HCT116 (cell line): ENCODE measurements at places on chromosomes 11 and 22. TPM values are rescaled to one million over a fixed set of nuclear protein-coding genes. Genes with fewer than 3 reads are reported as not detected.

DNA sequence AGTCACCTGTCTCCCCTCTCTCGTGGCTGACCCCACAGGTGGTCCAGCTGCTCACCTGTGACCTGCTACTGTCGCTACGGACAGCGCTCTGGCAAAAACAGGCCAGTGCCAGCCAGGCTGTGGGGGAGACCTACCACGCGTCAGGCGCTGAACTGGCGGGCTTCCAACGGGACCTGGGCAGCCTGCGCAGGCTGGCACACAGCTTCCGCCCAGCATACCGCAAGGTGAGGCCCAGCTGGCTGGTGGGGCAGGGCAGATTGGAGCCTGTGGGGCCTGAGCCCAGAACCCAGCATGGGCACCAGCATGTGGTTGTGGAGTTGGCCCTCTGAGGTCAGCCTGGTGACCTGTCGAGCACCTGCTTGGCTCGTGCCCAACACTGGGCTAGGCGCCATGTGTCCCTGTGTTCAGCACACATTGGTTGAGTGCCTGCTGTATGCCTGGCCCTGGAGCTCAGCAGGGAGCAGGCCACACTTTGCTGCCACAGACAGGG, 11.9 kb downstream of the SHISA8 start:
- no peaks in the 10 kb centered on the region for H3K27me3 ChIP-seq
- H3K27ac ChIP-seq, result no peak overlapping the region
- H3K4me1 ChIP-seq, result no peaks in the 10 kb centered on the region
- DNase-seq, result no peak

- DNase-seq, result no peak
- H3K36me3 ChIP-seq, result no peaks in the 10 kb centered on the region
- H3K27me3 ChIP-seq, result no peaks in the 10 kb centered on the region
- H3K27ac ChIP-seq, result no peak overlapping the region
Observed at GRCh38 chr11:92681586-92681985, 287.9 kb upstream of the MTNR1B start.

- H3K36me3 ChIP-seq, result no peaks in the 10 kb centered on the region
- DNase-seq, result no peak
- peaks cover 10% of the 10 kb centered on the region; the same call in 1 of the 2 replicates for H3K27me3 ChIP-seq
- H3K4me3 ChIP-seq, result no peak overlapping the region
Observed at GRCh38 chr11:79390923-79391322, 49.9 kb downstream of the TENM4 start.

DNA sequence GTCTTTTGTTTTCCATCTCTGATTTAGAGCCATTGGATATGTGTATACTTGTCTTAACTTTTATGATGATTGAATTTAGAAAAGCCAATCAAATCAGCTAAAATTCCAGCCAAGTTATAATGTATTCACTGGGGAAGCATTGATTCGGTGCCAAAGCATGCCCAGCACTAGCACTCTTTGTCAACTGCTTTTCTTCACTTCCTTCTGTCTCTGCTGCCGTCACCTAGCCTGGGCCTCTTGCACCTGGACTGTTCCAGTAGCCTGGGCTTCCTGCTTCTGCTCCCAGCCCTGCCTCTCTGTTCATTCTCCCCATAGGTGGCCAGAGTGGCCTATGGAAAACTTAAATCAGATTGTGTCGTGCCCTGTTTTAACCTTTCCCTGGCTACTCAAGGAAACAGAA, 80.7 kb downstream of the NAV2 start:
- no peaks in the 10 kb centered on the region for H3K36me3 ChIP-seq
- H3K27ac ChIP-seq, result no peak overlapping the region
- no peaks in the 10 kb centered on the region for H3K4me1 ChIP-seq
- no peak overlapping the region for H3K4me3 ChIP-seq
- H3K27me3 ChIP-seq, result peaks cover 10% of the 10 kb centered on the region; the same call in 1 of the 2 replicates
- DNase-seq, result no peak

DNA sequence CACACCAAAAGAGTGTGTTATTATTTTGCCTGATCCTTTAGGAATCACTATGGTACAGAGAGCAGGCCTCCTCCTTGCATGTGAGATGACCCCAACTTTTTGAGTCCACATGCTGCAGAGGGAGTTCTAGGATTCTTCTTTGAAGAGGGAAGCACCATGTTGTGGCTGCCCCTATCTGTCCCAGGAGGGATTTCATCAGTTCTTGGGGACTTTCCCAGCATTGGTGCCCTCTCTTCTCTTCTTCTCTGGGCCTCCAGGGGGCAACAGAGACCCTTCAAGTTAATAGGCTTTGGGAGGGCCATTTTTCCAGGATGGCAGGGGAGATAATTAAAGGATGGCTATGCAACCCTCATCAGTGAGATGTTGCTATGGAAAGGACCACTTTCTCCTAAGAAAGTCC, 3.6 kb downstream of the MMP1 start:
- peak; percentile 59 for DNase-seq
- H3K4me3 ChIP-seq, result no peak overlapping the region
- no peaks in the 10 kb centered on the region for H3K4me1 ChIP-seq
- no peaks in the 10 kb centered on the region for H3K27me3 ChIP-seq
- H3K36me3 ChIP-seq, result no peaks in the 10 kb centered on the region
- no peak overlapping the region for H3K27ac ChIP-seq

GRCh38 chr11:44945666-44946065, 5.0 kb downstream of the TP53I11 start:
- H3K4me3 ChIP-seq, result no peak overlapping the region
- DNase-seq, result no peak
- H3K36me3 ChIP-seq, result no peaks in the 10 kb centered on the region
- H3K27me3 ChIP-seq, result no peaks in the 10 kb centered on the region
- no peak overlapping the region for H3K27ac ChIP-seq
- H3K4me1 ChIP-seq, result peaks cover 11% of the 10 kb centered on the region; the same call in 1 of the 2 replicates

- H3K36me3 ChIP-seq, result no peaks in the 10 kb centered on the region
- no peak overlapping the region for H3K27ac ChIP-seq
- no peak for DNase-seq
Observed at GRCh38 chr11:35615921-35616900, 2.0 kb upstream of the FJX1 start.

- H3K4me3 ChIP-seq, result no peak overlapping the region
- no peaks in the 10 kb centered on the region for H3K36me3 ChIP-seq
- no peaks in the 10 kb centered on the region for H3K4me1 ChIP-seq
- H3K27me3 ChIP-seq, result no peaks in the 10 kb centered on the region
- H3K27ac ChIP-seq, result no peak overlapping the region
Observed at GRCh38 chr11:29161191-29161590, 855.6 kb downstream of the KCNA4 start.

GRCh38 chr22:16776080-16776479, 49.1 kb downstream of the XKR3 start:
- no peak overlapping the region for H3K27ac ChIP-seq
- no peak overlapping the region for H3K4me3 ChIP-seq
- H3K27me3 ChIP-seq, result no peaks in the 10 kb centered on the region
- H3K36me3 ChIP-seq, result no peaks in the 10 kb centered on the region

DNA sequence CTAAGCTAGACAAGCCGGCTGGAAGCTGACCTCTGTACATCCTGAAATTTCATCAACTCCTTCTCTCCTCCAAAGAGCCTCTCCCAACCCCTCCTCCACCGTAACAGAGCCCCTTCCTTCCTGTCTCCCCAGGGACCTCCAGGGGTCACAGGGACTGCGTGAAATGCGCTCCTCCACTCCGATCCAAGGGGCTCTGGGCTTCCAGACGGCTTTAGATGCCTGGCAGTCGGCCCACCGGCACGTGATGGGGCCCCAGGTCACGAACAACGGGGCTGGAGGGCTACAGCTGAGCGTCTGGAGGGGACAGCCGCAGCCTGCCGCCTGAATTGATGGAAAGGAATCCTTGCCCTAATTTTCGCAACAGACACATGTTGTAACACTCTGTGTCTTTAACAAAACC, 264.1 kb downstream of the MN1 start:
- no peak overlapping the region for H3K27ac ChIP-seq
- H3K4me3 ChIP-seq, result no peak overlapping the region
- H3K27me3 ChIP-seq, result no peaks in the 10 kb centered on the region

DNA sequence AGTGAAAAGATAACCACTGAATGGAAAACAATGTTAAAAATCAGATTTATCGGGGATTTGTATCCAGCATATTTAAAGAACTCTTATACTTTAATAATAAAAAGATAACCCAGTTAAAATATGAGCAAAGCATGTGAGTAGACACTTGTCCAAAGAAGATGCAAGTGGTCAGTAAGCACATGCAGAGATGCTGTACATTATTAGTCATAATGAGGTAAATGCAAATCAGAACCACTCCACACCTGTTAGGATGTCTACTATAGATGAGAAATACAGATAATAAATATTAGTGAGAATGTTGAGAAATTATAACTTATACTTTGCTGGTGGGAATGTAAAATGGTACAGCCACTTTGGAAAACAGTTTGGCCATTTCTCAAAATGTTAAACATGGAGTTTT, 28.0 kb downstream of the QSER1 start:
- no peaks in the 10 kb centered on the region for H3K36me3 ChIP-seq
- H3K4me3 ChIP-seq, result no peak overlapping the region
- no peaks in the 10 kb centered on the region for H3K27me3 ChIP-seq

GRCh38 chr22:46149512-46150033, 753 bp upstream of the PPARA start:
- peaks cover 7% of the 10 kb centered on the region for H3K4me1 ChIP-seq
- H3K36me3 ChIP-seq, result 0 out of 2 replicates have a peak, but pooled peaks cover 2% of the 10 kb centered on the region
- H3K27me3 ChIP-seq, result no peaks in the 10 kb centered on the region

DNA sequence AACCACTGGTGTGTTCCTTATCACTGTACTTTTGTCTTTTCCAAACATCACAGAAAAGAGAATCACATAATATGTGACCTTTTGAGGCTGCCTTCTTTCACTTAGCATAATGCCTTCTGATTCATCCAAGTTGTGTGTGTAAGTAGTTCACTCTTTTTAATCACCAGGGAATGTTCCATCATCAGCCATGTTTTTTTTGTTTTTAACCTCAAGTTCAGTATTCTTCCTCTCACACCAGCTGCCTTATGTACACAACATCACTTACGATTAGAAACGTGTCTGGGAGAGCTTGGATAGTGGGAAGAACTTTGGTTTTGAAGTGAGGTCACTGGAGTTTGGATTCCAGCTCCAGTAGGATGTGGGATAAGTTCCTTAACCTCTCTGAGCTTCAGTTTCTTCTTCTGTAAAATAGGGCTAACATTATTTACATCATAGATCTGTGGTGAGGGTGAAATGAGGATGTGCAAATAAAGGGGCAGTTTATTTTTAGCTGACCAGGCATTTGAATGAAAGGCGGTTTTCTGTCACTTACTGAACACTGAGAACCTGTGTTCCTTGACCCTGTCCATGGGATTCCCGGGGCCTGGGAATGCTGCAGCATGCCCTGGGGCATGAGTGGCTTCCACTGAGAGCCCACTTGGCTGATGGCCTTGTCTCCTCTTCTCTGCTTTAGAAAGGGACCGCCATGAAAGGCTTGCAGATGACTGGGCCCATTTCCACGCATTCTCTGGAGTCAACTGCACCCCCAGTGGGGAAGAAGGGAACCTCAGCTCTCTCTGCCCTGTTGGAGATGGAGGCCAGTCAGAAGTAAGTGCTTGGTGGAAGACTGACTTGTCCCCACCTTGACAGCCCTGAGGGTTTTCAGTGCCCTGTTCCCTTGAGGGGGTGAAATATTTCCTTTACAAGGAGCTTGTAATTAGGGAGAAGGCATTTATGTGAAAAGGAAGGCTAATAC, 92.6 kb downstream of the DEPDC5 start:
- no peaks in the 10 kb centered on the region for H3K4me1 ChIP-seq
- no peaks in the 10 kb centered on the region for H3K27me3 ChIP-seq
- peaks cover 23% of the 10 kb centered on the region for H3K36me3 ChIP-seq
- H3K4me3 ChIP-seq, result no peak overlapping the region
- no peak for DNase-seq

- H3K36me3 ChIP-seq, result no peaks in the 10 kb centered on the region
- H3K4me1 ChIP-seq, result no peaks in the 10 kb centered on the region
- no peak for DNase-seq
- no peak overlapping the region for H3K27ac ChIP-seq
Observed at GRCh38 chr11:15118431-15118830, 3.7 kb downstream of the INSC start.

DNA sequence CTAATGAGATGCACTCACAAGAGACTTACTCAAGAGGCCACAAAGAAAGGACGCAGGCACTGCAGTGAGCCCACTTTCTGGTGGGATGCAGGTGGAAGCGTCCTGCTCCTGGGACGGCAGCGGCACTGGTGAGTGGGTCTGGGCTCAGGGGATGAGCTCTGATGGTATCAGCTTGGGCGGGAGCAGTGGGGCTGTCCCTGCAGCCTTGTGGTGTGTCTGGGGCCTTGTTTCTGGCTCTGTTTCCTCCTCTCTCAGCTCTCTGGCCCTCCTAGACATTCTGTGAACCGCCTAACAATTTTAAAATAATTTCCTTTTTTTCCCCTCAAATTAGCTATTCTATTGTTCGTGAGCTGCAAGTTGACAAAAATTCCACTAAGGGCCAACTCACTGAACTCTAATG, 8.8 kb upstream of the ST14 start:
- H3K4me1 ChIP-seq, result peaks cover 21% of the 10 kb centered on the region
- no peak overlapping the region for H3K27ac ChIP-seq
- no peaks in the 10 kb centered on the region for H3K36me3 ChIP-seq
- no peak for DNase-seq
- H3K27me3 ChIP-seq, result no peaks in the 10 kb centered on the region

Gene SLC22A12
- total RNA-seq, result not detected
